Activated CD4-positive, alpha-beta T cell treated with anti-CD3 and anti-CD28 coated beads, Interleukin-10, Interleukin-2, amounts not matched to agents 100 ng/mL and 50 ng/mL, durations not matched to agents 16 hours and 8 hours (primary cell): ENCODE measurements at places on chromosomes 2 and 18.

GRCh38 chr2:102893870-102894269, 132.0 kb downstream of the TMEM182 start:
- no peak for DNase-seq

GRCh38 chr2:120941571-120942120, 206.0 kb downstream of the GLI2 start:
- no peak for DNase-seq

DNA sequence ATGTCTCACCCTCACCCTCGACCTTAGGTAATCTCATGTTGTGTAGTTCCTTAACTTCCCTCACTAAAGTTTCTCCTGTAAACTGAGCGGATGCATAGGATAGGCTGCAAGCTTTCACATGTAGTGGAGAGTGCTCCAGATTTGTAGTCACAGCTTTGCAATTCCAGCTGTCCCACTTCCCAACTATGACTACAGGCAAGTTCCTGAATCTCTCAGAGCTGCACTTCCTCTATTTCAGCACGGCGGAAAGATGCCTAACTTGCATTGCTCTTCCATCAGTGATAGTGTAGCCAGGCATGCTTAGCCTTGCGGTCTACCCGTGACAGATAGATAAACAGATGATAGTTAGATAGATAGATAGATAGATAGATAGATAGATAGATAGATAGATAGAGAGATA, 183.1 kb upstream of the CCDC68 start:
- DNase-seq, result no peak

DNA sequence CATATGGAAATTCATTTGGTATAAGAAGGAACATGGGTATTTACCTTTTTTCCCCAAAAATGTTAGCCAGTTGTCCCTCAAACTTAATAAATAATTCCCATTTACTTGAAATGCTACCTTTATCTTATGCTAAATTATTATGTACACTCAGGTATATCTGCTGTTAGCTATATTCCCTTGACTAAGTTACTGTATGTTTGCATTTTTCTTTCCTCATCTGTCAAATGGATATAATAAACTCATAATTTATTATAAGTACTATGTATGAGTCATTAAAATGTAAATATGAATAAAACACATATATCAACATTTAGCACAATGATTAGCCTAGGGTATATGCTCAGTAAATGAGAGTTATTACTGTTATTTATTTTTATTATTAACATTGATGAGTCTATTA, 117.4 kb downstream of the PMS1 start:
- DNase-seq, result no peak

DNA sequence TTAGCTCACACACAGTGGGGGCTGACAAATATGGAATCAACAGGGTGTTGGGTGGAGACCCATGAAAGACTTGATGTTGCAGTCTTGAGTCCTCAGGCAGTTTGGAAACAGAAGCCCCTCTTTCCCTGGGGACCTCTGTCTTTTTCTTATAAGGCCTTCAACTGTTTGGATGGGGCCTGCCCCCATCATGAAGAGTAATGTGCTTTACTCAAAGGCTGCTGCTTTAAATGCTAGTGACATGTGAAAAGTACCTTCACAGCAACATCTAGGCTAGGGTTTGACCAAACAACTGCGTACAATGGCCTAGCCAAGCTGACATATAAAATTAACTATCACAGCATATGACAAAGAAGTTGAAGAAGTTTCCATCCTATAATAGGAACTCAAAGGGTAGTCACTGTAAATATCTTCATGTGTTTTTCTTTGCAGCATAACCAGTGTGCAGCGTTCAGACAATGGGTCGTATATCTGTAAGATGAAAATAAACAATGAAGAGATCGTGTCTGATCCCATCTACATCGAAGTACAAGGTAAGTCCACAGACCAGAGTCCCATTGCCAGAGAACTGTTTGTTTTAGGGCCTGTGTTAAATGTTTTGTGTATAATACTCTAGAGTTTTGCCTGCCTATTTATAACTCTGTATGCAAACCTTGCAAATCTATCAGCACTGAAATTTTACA, 46.3 kb downstream of the MERTK start:
- peak; percentile 10 for DNase-seq

DNA sequence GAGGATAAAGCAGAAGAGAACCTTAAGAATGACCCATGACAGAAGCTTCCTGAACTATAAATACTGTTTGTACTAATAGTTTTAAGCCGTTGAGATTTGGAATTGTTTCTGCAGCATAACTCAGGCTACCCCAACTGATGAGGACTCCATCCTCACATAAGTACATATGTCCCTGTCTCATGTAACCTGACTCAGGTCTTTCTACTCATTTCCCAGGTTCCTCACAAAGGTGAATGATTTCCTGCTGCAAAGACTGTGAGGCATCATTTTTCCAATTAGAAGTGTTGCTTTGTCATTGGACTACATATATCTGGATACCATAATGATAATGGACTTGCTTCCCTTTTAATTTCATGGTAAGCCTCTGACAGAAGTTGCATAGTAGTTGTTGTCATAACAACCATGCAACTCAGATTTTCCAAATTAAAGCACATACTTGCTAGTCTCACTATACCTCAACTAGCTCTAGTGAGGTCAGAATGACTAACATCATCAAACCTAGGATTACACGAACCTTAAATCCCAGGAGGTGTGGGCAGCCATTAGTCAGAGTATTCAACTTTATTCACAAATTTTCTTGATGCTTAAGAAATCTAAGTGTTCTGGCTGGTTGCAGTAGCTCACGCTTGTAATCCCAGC, 38.0 kb upstream of the NEDD4L start:
- DNase-seq, result peak; percentile 16
